Activated CD8-positive, alpha-beta memory T cell treated with anti-CD3 and anti-CD28 coated beads for 1 hour (primary cell): ENCODE measurements at places on chromosomes 3 and 15.

DNA sequence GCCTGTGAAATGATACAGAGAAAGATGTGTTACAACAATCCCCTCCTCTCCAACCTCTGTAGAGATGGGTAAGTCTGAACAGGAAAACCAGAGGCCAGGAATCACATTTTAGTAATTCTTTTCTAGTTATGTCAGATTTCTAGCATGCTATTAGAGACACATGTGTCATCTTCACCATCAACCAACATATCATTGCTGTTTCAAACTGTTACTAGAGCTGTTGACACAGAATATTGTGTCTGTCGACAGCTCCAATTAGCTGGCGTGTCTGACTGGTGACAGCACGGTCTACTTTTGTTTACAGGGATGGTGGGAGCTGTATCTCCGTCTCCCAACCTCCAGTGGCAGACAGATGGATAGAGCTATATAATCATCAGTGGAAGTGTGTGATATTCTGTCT lies 393.2 kb downstream of the SOX2 start:
- no peak for DNase-seq

DNA sequence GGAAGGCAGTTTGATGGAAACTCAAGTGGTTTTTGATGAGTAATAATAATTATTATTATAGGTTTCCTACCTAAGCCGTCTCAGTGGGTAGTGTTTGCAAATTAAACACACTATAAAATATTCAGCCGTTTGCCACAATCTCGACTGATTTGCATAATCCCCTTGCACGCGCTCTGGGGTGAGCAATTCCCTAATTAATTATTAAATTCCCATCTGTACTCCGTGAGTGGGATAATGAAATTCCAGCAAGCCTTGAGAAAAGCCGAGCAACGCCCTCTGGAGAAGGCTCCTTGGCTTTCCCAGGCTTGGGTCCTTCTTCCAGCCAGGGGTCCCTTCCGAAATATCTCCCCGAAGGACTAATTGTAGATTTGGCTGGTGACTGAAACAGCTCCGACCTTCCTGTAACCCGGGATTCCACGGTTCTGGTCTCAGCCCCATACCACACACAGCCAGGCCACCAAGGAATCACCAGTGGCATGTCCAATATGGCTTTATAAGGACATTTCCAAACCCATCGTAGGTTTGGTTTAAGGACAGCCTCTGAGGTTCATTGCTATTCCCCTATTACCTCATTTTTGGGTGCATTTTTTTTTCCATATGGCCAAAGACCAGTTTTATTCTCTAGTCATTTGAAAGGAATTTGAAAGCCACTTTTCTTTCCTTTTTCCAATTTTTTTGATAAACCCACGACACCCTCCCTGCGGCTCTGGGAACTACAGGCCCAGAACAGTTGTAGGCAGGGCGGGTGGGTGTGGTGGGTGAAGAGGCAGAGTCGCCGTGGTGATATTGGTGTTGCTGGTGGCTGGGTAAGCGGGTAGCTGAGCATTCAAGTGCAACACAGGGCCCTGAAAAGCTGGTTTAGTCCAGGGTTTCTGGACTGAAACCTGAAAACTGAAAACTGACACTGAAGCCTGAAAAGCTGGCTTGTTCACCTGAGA lies 33.2 kb upstream of the RGMA start:
- DNase-seq = no peak

DNA sequence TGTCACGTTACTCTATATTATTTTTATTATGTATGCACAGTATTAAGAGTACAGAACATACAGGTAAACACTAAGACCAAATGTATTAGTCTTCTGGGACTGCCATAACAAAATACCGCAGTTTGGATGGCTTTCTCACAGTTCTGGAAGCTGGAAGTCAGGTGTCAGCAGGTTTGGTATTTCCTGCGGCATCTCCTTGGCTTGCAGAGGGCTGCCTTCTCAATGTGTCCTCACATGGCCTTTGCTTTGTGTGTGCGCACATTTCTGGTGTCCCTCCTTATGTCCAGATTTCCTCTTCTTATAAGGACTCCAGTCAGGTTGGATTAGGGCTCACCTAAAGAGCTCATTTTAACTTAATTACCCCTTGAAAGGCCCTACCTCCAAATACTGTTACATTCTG lies 53.8 kb upstream of the CPOX start:
- no peak for DNase-seq

DNA sequence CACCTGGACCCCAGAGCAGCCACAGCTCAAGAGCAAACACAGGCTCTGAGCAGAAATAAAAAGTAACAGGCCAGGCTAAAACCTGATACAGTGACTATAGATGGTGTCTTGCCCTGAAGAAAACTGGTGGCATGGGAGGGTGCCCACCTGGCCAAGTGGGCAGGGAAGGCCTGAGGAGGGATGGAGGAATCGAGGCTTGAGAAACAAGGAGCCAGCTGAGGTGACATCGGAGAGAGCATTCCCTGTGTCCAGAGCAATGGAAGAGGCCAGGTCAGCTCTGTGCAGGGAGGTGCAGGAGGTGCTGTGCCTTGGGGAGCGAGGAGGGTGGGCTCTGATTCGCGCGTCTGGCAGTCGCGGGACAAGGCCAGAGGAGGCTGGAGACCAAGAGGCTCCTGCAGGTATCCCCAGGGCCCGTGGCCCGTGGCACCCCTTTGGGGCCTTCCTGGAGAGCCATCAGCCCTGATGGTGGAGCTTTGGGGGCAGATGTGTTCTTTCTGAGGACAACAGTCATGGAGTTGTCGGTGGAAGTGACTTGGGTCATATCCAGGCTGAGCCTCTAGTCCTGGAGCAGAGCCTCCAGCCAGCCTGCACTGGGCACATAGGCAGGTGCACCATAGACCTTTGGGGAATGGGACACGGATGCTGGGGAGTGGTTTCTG lies 56.1 kb downstream of the PLXNA1 start:
- DNase-seq = no peak

- DNase-seq = no peak
These were observed 8.5 kb downstream of the FBLN2 start for GRCh38 chr3:13557417-13557816.

- DNase-seq = no peak
These were observed 8.7 kb upstream of the KY start for GRCh38 chr3:134659391-134660045.

DNA sequence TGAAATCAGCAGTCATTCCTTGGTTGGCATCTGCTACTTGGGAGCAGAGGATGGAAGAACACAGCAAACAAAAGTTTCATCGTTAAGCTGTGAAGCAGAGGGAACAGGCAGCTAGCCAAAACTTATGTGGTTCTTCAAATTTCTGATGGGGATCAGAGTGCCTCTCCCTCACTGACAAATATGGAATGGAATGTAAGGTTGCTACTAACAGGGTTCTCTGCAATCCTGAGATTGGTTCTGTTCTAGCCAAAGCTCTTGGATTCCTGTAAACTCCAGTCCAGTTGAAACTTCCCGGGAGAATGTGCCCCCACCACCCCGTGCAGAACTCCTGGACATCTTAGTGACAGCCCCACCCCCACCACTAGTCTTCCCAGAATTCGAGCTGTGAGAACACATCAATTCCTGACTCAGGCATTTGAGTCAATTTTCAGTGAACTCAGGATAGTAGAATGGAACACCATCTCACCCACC lies 55.9 kb upstream of the PHLDB2 start:
- no peak for DNase-seq

DNA sequence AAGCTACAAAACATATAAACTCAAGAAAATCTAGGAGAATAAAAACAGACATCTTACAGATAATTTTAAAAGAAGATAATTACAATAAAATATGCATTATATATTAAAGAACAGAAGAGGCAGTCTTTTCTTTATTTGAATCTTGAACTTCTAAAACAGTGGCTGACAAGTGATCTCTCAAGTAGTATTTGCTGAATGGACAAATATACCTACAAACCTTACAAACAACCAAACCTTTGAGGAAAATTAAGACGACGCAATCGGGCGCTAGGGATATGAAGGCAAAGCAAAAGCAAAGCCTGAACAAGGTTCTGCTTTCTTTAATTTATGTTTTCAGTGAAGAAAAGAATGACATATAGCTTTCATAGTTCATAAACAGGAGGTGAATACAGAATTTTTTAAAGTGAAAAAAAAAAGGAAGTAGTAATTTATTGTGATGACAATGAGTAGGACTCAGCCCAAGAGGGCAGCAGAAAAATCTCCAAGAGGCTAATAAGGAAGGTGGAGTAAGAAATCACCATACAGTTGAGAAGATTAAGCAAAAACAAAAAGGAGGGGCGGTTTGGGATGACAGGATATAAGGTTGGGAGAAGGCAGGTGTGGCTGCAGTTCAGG lies 347.8 kb downstream of the TBC1D5 start:
- DNase-seq = no peak

DNA sequence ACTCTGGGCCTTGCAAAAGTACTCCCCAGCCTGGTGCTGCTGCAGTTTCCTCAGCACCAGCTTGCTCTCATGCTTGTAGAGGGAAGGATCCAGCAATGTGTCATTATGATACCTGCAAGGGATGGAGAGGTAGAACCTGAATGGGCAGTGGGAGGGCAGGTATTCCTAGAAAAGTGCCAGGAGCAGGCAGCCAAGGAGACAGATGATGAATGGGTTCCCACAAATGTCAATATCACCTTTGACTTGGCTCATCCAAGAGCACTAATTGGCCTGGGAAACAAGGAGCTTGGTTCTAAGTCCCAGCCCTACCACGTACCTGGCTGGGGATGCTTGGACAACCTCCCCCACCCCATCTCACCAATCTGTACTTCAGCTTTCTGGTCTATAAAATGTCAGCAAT lies 9.4 kb downstream of the CILP start:
- DNase-seq = no peak

DNA sequence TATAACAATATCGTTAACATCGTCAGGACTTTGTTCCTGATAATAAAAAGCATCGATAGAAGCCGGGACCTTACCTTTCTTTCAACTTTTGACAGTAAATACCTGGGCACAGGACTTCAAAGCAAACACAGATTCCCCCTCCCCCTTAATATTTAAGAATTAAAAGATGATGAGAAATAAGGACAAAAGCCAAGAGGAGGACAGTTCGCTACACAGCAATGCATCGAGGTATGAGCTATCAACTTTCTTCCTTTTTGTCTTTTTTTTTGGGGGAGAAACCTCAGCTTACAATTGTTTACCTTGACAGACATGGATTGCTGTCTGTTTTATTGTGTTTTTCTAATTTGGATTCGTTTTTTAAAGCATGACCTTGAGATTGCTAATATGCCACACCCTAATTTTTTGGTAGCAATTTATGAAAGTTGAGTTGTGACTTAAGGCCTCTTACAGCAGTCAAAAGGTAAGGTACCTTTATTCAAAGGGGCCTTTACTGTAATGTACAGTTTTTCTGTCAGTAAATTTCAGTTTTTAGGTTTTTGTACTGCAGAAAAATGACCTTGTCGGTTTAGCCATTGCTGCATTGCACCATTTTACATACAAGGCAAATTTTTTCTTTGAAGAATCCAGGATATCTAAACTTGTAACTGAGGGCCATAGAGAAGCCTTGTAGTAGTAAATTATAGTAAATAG lies 1.1 kb downstream of the CHD2 start:
- DNase-seq = no peak

DNA sequence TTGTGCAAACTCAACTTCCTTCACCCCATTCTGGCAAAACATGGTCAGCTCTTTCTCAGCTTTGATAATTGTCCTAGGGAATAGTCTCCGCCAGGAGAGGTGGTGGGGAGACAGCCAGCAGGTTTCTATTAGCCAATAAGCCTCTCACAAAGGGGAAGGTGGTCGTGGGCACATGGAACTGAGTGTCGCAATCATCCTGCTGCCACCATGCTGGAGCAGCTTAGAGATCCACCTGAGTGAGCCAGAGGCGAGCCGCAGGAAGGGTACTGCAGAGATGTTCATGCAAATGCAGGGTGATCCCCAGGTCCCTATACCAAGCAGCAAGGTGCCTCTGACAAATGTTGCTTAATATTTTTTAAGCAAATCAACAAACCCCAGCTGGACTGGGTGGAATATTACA lies 182.8 kb downstream of the RORA start:
- DNase-seq = no peak

DNA sequence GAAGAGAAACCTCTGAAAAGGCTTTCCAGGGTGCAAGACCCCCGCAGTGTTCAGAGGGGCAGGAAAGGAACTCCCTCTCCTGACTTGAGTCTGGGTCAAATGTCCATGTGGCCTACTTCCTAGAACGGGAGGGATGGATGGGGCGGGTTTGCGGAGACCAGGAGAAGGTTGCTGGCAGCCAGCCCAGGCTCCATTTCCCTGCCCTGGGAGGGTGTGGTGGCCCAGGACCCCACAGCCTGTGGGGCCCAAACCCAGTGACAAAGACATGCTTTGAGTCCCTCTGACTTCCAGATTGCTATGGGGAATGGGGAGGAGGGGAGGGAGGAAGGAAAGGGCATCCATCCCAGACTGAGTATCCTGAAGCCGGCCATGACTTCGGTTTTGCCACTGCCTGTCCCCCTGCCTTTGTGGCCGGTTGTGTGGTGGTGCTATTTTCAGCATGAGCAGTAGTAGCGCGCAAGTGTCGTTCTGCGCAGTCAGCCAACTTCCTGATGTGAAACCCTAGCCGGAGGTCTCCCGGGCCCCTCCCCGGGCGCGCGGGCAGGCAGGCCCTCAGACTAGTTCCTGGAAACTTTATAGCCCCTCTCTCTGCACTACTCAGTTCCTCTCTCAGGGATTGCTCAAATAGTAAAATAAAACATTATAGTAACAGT lies 24.4 kb downstream of the MAGEF1 start:
- DNase-seq = no peak

DNA sequence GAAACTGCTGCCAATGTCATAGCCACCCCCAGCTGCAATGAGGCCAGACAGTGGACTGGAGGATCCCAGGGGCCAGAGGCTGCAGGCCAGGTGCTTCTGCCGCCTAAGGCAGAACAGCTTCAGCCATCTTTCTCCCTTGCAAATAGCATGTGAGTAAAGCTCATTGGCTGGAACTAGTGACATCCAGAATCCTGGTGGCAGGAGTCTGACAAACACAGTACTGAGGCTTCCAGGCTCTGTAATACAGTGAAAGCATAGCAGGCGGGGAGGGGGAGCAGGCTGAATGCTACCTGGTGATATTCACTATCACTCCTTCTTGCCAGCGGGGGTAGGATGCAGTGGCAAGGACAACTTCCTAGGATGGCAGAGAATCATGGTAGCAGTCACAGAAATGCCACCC lies 36.5 kb upstream of the TBC1D21 start:
- DNase-seq = no peak

GRCh38 chr15:69159805-69160140 lies 662 bp upstream of the GLCE start:
- DNase-seq = no peak

DNA sequence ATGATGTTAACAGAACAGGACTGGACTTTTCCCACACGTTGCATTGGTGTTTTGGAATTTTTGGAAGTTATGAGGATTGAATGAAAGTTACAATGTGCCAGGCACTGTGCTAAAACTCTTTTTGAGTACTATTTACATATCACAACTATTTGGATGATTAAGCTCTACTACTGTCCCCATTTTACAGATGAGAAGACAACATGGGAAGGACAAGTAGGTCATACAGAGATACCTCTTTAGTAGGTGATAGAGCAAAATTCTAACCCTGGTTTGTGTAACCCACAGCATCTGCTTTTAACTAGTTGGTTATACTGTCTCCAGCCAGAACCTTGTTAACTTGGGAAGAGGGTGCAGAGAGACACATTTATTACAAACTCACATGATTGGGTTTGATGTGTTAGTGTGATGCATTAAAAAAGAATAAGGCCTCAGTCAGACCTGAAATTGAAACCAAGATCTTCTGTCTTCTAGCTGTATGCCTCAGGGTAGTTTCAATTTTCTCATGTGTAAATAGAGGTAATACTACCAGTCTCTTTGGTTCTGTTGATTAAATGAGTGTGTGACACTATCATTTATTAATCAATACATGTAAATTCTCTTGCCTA lies 1.4 kb downstream of the NDUFB4 start:
- no peak for DNase-seq

- DNase-seq = no peak
These were observed 176.5 kb downstream of the ADAMTSL3 start for GRCh38 chr15:83830381-83830780.

GRCh38 chr3:67569324-67569723 lies 85.1 kb downstream of the SUCLG2 start:
- DNase-seq = no peak
